Mesothelial cell of epicardium (in vitro differentiated cells): ENCODE measurements at places on chromosomes 2 and 18. TPM values are rescaled to one million over a fixed set of nuclear protein-coding genes. Genes with fewer than 3 reads are reported as not detected.

GRCh38 chr2:176483901-176484568 is 214.8 kb downstream of the MTX2 start:
- DNase-seq, result no peak

DNA sequence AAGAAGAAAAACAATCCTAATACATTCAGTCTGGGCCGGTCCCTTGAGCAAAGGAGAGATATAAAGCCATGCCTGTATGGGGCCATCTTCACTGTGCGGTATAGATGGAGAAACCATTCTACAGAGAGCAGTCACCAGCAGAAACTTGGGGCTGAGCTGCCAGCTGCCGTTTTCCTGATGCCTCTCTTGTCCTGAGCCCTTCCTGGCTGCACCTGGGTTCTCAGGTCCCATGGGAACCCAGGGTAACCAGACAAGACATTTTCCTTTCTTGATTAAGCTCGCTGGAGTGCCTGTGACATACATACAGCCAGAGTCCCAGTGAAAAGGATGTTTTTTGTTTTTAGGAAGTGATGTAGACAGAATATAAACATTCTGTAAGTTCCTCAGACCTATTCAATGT is 5.3 kb upstream of the METTL21A start:
- DNase-seq, result no peak

The DPP10 gene
- total RNA-seq, result 73.0 to 82.0 TPM (median 74.1 TPM) in 3 replicates

The PMAIP1 gene
- total RNA-seq, result 7.6 to 10.9 TPM (median 9.9 TPM) in 3 replicates

The DSG1 gene
- total RNA-seq, result 0.07 to 0.18 TPM (median 0.09 TPM) in 3 replicates

The ACADL gene
- 13.0 to 13.2 TPM (median 13.0 TPM) in 3 replicates for total RNA-seq

DNA sequence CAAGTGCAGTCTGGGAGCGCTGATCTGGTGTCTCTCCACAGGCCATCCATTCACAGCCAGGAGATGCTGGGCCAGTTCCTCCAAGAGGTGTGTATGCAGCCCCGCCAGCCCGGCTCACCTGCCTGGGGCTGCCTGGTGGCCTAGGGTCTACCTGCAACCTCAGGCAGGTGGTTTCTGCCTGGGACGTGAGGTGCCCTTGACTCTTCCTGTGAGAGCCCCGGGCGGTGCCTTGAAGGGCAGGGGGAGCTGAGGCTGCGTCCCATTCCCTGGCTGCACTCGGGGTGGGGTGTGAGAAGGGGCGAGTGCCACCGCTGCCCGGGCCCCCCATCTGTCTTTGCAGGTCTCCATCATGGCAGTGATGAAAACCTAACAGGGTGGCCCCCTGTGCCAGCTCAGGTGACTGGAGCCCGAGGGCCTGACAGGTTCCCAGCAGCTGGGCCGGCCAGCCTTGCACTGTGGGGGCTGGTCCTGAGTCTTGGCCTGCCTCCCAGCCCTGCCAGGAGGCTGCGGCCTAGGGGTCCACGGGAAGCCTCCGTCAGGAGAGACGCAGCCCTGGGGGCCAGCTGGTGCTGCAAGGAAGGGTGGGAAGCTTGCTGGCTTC is 11.9 kb downstream of the CAPN10 start:
- no peak for DNase-seq

- no peak for DNase-seq
These were observed 349.8 kb downstream of the RBM43 start for GRCh38 chr2:150911766-150912280.

- DNase-seq, result no peak
These were observed 475.2 kb downstream of the EPHA4 start for GRCh38 chr2:221096706-221097567.

- DNase-seq, result peak; percentile 36
These were observed 77.1 kb downstream of the SFXN5 start for GRCh38 chr2:72994282-72994990.

The GAL3ST2 gene
- total RNA-seq, result 0.86 to 1.1 TPM (median 1.1 TPM) in 3 replicates

The ABCA12 gene
- total RNA-seq, result 0.43 to 0.89 TPM (median 0.84 TPM) in 3 replicates

DNA sequence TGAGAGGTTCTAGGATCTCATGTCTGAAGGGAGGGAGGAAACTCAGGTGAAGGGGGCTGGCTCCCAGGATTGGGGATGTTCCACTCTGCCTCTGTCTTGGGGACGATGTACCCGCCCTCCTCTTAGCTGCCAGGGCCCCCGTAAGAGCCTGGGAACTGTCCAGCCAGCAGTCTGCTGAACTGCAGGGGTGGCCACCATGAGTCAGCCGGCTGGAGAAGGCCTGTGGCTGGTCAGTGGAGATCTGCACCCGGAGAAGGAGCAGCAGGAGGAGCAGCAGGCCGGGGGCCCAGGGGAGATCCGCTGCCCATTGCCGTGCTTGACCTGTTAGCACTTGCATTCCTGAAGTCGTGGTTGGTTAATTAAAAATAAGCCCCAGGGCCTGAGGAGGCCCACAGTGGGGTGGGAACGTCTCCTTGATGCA is 180.3 kb downstream of the TFCP2L1 start:
- no peak for DNase-seq

GRCh38 chr2:74381751-74382150 is 1.6 kb upstream of the DCTN1 start:
- DNase-seq, result no peak

The KCTD1 gene
- 34.4 to 38.5 TPM (median 35.7 TPM) in 3 replicates for total RNA-seq
